Motor neuron (in vitro differentiated cells): ENCODE measurements at places on chromosomes 3 and 15.
A peak's percentile ranks its signal among the peaks of the same experiment; 100 is the strongest.

DNA sequence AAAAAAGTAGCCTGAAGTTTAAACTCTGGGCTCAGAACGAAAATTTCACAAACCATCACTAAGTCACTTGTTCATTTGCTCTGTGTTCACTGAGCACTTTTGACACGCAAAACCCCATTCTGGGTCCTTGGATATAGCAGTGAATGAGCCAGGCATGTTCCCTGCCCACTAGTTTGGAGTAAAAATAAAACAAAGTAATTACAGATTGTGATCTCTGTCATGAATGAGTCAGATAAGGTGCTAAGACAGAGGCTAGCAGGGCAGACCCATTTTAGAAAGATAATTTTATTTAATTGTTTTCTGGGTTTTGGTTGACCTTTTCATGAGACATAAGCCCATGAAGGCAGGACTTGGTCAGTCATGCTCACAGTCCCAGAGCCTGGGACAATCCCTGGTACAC is 84.1 kb upstream of the ARHGEF3 start:
- no peak for ATAC-seq

DNA sequence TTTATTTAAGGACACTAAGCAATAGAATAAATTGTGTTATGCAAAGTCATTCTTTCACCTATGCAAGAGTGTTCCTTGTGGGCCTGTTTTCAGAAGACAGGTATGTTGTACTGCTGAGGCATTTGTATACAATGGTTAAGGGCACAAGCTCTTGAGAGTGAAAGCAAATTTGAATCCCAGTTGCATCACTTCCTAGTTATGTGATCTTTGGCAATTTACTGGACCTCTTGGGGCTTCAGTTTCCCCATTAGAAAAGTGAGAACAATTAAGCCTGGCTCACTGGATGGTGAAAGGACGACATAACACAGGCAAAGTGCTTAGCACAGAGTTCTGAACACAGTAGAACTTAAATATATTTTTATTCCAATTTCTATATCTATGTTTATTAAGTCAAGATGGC is 117.4 kb downstream of the EFHB start:
- ATAC-seq, result no peak

GRCh38 chr3:58792921-58793451 is 126.4 kb upstream of the FAM3D start:
- no peak for ATAC-seq

DNA sequence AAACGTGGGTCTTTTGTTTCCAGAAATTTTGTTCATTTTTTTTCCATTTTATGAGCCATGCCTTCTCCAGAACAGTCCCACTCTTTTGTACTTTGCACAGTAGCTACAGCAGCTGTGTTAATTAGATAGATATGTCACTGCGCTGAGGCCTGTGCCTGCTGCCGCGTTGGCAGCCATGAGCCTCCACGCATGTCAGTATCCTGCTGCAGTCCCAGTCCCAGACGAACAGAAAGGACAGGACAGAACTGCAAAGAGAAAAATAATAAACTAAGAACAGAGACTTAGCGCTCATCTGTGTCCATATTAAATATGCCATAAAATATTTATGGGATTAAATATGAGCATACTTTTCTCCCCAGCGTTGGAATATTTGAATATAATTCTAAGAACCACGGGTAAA is 442.4 kb upstream of the RARB start:
- ATAC-seq, result no peak

- ATAC-seq, result peak; percentile 63
Measured at GRCh38 chr3:140315955-140316354, 361.9 kb upstream of the TRIM42 start.

DNA sequence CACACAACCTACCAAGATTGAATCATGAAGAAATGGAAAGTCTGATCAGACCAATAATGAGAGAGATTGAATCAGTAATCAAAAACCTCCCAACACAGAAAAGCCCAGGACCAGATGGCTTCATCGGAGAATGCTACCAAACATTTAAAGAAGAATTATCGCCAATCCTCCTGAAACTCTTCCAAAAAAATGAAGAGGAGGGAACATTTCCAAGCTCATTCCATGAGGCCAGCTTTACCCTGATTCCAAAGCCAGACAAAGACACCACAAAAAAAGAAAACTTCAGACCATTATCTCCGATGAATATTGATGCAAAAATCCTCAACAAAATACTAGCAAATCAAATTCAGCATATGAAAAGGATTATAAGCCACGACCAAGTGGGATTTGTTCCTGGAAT is 94.1 kb downstream of the SENP2 start:
- no peak for ATAC-seq

GRCh38 chr3:42942693-42943092 is 36.4 kb upstream of the GASK1A start:
- no peak for ATAC-seq

DNA sequence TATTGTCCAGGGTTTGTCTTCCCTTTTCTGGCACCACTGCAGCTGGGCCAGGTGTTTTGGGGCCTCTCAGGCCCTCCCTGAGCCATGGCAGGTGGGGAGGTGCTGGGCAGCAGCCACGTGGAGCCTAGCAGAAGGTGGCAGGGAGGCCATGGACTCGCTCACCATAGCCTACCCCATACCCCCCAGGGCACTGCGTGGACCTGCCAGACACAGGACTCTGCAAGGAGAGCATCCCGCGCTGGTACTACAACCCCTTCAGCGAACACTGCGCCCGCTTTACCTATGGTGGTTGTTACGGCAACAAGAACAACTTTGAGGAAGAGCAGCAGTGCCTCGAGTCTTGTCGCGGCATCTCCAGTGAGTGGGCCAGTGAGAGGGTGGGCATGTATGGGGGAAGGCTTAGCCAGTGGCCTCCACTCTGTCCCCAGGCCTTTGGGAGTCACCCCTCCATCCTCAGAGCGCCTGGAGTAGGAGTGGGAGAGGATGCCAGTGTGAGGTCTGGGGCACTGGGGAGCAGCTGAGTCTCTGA is 11.9 kb downstream of the SPINT1 start:
- no peak for ATAC-seq

- ATAC-seq, result no peak
Measured at GRCh38 chr15:29569533-29570092, 252.7 kb downstream of the TJP1 start.

GRCh38 chr3:48507256-48508061 is 3.5 kb upstream of the SHISA5 start:
- peak; percentile 42 for ATAC-seq

DNA sequence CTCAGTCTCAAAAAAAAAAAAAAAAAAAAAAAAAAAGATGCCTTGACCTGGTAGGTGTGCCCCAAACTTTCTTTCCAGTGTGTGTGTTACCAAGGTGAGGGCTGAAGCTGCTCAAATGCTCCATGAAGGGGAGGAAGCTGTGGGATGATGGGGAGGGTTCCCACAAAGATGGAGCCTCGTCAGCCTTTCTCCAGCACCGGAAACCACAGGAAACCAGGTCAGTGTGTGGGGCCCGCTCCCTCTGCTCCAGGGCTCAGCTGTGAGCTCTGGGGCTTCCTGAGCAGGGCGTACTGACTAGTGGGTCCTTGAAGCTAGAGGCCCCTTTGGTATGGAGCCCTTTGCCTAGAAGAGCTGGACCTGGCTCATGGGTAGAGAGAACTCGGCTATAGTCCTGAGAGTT is 681 bp upstream of the IL17RE start:
- no peak for ATAC-seq

- ATAC-seq, result no peak
Measured at GRCh38 chr3:127911421-127911931, 3.6 kb upstream of the KBTBD12 start.

- peak; percentile 90 for ATAC-seq
Measured at GRCh38 chr3:58332575-58333188, at the start of gene PXK. Gene PXK, plus strand, starts transcription at chr3:58332892. Its CDS starts 97 bp downstream, at chr3:58332989.

DNA sequence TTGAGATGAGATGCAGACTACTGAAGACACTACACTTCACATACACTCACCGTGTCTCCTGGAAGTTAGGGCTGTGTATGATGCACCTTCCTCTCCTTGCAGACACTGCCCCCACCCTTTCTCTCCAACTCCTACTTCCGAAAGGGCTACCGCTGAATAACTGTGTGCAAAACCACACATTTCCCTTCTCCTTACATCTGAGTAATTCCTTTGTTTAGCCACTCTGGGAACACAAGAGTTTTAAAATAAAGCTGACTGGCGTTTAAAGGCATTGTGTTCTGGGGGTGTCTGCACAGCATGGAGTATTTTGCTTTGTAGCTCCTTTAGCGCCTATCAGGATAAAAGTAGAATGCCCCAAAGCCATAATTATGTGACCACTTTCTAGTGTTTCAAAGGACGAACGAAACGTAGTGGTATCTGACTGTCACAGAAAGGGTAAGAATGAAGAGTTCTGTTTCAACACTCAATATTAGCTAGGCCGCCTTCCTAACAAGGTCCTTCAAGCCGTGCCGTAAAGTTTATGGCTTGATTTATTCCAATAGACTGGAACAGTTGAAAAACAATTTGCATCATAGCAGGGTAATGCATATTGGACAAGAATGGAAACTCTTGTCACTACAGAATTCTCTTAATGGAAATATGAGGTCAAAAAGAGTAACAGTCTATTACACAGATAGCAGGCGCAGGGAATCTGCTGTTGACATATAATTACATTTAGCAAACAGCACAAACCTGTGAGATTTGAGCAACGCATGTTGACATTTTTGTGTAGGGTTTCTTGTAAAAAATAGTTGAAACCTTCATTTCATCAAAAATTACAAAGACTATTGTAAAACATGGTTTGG is 619.9 kb downstream of the FOXP1 start:
- no peak for ATAC-seq

GRCh38 chr15:81284256-81285031 is 39.5 kb downstream of the STARD5 start:
- ATAC-seq, result no peak

- ATAC-seq, result no peak
Measured at GRCh38 chr3:21013566-21013965, 737.4 kb downstream of the ZNF385D start.

DNA sequence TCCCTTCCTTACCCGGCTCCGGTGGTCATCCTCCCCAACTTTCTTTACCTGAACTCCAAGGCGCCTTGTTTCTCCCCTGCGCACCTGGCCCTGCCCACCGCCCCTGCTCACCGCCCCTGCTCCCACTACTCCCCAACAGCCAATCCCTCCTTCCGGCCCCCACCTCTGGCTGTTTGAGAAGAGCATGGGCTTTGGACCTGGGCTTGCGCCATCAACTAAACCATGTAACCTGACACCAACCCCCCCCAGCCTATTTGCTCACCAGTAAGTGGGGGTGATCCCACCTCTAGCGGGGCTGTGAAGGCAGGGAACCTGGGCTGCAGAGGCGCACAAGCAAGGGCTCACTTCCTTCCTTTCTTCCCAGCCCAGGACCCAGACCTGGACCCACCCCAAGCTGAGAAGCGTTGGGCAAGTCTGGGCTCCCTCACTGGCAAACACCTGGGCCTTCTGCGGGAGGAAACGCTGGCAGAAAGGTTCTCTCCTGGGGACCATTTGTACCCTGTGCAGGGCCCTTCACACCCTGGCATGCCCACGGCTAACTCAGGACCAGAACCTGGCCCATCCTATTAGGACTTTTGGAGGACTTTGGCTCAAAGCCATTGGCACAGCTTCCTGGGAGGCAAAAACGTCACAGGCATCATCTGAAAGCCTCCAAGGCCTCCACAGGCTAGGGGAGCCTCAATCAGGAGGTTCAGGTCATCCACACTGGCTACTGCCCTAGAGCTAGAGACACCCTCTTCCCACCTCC is at the start of gene PLXNB1:
Gene PLXNB1 (minus strand): TSS at position 127 of the 748 bp plus-strand sequence. CDS start 5,475 bp downstream, outside the sequence.
- ATAC-seq, result peak; percentile 0

DNA sequence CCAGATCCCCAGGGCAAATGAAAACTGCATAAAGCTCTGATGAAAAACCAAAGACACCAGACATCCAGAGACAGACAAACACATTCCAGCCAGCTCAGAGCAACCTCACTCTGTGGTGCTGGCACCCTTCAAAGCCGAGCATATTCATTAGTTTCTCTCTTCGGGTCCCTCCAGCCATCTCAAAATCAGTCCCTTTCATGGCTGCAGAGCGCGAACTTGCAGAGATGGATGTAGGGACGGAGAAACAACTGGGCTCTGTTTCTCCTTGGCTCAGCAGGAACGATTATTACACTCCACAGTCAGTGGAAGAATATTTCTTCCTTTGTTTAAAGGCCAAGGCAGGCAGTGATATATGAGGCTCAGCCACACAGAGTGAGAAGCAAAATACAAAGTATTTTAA is 50.4 kb upstream of the SYN2 start:
- no peak for ATAC-seq

DNA sequence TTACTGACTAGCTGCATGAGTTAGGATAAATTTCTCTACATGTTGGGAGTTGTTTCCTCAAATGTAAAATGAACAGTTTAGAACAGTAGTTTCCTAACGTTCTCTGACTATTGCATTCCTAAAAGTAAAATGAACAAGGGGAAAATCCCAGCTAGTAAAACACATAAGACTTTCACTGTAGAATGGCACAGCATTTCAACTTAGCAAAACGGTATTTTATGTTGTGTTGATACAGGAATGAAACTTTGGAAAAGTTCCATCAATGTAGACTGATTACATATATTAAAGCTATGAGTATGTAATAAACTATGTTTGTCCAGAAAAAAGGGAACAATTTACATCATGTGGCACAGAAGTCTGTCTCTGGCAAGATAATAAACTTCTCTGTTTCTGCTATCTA is 297.4 kb upstream of the EPHA3 start:
- no peak for ATAC-seq

GRCh38 chr15:47674586-47675232 is 42.6 kb upstream of the SEMA6D start:
- ATAC-seq, result no peak

GRCh38 chr3:134655706-134656105 is 4.9 kb upstream of the KY start:
- no peak for ATAC-seq

GRCh38 chr3:10122724-10123123 is 7.2 kb downstream of the BRK1 start:
- ATAC-seq, result no peak

DNA sequence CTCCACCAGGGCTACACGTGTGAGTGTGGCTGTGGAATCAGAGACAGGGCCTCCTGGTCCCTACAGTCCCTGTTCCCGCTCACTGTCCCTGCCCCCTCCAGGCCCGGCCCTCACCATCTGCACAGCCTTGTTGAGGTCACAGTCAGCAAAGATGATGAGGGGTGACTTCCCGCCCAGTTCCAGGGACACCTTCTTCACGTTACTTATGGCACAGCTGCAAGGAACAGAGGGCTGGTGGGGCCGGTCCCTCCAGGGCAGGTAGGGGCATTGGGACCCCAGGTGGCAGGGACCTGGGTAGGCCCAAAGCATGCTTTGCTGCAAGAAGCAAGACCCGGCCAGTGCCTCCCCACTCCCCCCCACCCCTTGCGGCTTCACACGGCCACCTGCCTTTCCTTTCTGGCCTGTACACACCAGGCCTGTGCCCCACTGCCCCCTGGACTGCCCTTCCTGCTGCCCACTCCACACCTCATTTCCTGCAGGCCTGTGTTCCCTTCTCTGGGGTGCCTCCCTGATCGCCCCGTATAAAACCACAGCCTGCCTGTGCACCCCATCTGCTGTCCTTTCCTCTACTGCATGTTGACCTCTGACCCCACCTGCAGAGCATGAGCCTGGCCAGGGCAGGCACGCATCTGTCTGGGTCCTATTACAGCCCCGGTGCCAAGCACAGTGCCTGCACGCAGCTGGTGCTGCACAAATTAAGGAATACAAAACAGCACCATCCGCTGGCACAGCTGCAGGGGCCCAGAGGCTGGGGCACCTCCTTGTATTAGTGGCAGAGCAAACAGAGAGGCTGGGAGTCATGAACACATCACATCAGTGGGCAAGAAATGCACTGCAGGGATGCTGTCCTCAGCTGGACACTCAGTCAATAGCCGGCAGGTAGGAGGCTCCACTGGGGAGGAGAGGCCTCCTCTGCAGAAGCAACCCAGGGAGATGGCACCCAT is 30.8 kb upstream of the SLC41A3 start:
- no peak for ATAC-seq

- peak; percentile 38 for ATAC-seq
Measured at GRCh38 chr3:153595186-153595815, 433.3 kb downstream of the RAP2B start.
